Vagina (tissue), 2 donors: ENCODE measurements at places on chromosomes 4 and X. TPM values are rescaled to one million over a fixed set of nuclear protein-coding genes. Genes with fewer than 3 reads are reported as not detected.

GRCh38 chrX:9171841-9172463 lies 138.0 kb upstream of the FAM9B start:
- no peak overlapping the region for H3K4me3 ChIP-seq
- no peaks in the 10 kb centered on the region for H3K4me1 ChIP-seq
- H3K27me3 ChIP-seq, result no peaks in the 10 kb centered on the region
- H3K36me3 ChIP-seq, result no peaks in the 10 kb centered on the region
- DNase-seq, result no peak

DNA sequence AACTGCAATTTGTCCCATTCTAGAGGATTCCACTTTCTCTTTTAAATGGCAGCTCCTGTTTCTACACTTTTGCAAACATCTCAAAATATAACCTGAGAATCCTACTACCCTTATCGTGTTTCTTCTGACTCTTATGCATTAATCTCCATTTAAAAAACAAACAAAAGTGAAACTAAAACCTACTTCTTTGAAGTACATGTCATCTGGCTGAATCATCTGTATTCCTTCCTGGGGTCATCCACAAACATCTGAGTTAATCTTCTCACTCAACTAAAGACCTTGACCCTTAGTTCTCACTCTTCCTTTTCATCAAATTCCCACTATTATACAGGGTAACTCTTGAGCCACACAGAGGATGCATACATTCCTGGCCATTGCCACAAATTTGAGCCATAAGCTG lies 584.8 kb downstream of the PPARGC1A start:
- no peaks in the 10 kb centered on the region for H3K4me1 ChIP-seq
- H3K4me3 ChIP-seq, result no peak overlapping the region
- no peaks in the 10 kb centered on the region for H3K27me3 ChIP-seq

Gene UNC5C
- 12.0 TPM for total RNA-seq

- H3K4me1 ChIP-seq, result no peaks in the 10 kb centered on the region
- no peak overlapping the region for H3K4me3 ChIP-seq
- no peak overlapping the region for H3K27ac ChIP-seq
These were observed 39.6 kb upstream of the NKX1-1 start for GRCh38 chr4:1445716-1446445.

DNA sequence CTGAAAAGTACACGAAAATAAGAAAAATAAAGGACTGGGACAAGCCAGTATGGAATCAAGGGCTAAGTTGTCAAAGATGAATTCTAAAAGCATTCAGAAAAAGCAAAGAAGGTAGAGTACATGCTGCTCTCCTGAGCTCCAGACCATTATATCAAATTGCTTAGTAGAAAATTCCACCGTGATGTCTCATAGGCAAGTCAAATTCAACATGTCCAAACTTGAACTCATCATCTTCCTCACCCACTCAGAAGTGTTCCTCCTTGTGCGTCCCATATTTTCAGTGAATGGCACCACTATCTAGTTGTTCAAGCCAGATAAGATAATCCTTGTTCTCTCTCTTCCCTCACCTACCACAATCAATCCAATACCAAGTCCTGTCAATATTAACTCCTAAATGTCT lies 37.5 kb upstream of the IL13RA2 start:
- no peak for DNase-seq
- no peak overlapping the region for H3K4me3 ChIP-seq
- no peaks in the 10 kb centered on the region for H3K4me1 ChIP-seq
- H3K27ac ChIP-seq, result no peak overlapping the region
- no peaks in the 10 kb centered on the region for H3K27me3 ChIP-seq

Gene NDP
- total RNA-seq, result 3.7 TPM

Gene SHOX
- total RNA-seq, result not detected

DNA sequence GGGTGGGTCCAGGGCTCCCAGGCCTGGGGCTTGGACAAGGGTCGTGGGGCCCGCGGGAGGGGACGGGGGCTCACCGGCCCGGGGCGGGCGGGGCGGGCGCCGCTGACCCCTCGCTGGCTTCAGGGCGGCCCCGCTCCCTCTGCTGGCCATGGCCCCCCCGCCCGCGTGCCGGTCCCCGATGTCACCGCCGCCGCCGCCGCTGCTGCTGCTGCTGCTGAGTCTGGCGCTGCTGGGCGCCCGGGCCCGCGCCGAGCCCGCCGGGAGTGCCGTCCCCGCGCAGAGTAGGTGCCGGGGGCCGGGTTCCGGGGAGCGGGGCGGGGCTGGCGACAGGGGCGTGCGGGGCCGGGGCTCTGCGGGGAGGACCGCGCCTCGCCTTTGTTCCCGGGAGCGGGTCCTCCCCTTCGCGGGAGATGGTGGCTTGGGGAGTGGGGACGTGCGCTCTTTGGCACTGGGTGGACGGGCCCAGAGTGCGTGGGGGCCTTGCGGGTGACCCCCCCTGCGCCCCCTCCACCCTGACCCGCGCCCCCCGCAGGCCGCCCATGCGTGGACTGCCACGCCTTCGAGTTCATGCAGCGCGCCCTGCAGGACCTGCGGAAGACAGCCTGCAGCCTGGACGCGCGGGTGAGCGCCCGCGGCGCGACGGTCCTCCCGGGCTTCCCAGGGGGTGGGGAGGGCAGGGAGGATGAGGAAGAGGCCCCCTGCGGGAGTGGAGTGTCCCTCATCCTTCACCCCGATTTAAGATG lies 16.8 kb upstream of the NAT8L start:
- H3K4me3 ChIP-seq, result peak overlapping the region; percentile 68
- H3K4me1 ChIP-seq, result peaks cover 24% of the 10 kb centered on the region
- no peak overlapping the region for H3K27ac ChIP-seq
- peak; percentile 37 for DNase-seq
- H3K27me3 ChIP-seq, result peaks cover 6% of the 10 kb centered on the region
- no peaks in the 10 kb centered on the region for H3K36me3 ChIP-seq

GRCh38 chrX:124282580-124282979 lies 49.9 kb upstream of the TEX13D start:
- H3K4me3 ChIP-seq, result no peak overlapping the region
- no peak overlapping the region for H3K27ac ChIP-seq
- DNase-seq, result no peak
- H3K36me3 ChIP-seq, result no peaks in the 10 kb centered on the region

Gene HTN3
- not detected for total RNA-seq

DNA sequence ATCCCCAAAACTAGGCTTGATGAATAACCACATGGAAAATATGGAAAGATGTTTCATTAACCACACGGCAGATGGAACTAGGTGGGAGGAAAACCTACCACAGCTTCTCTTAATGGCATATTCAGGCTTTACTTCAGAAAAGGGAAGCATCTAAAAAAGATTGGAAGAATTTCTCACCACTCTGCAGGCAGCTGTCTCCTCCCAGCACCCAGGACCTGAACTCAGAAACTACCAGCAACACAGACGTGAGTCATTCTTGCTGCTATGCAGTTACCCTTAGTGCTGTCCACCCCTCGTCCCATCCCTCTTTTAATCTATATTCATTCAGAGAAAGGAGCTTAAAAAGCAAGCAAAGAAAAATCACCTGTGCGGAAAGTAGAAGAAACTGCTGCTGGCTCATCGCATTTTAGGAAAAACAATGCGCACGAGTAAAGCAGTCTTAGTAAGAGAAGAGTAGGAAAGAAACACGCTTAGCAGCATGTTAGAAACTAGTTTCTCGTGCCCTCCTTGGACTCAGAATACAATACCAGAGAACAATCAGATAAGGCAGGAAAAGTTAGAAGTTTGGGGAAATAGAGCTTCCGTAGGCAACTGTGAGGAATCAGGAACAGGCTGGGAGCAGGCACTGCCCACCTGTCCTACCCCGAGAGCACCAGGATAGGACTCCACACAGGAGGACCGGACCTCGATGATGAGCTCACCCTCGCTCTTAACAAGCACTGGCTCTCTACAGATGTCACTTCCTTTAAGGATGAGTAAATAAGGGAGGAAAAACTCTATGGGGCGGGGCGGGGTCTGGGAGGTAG lies 48.1 kb upstream of the ENPP6 start:
- no peaks in the 10 kb centered on the region for H3K36me3 ChIP-seq
- H3K27me3 ChIP-seq, result no peaks in the 10 kb centered on the region
- no peaks in the 10 kb centered on the region for H3K4me1 ChIP-seq
- no peak overlapping the region for H3K27ac ChIP-seq
- peak; percentile 67 for DNase-seq
